ENCODE measurements at places on chromosomes 11 and 22. TPM values are rescaled to one million over a fixed set of nuclear protein-coding genes. Genes with fewer than 3 reads are reported as not detected.

TUBA8 gene
- 0.17 TPM for total RNA-seq

TMPRSS5 gene
- total RNA-seq: 0.13 TPM

OR5AK2 gene
- total RNA-seq: not detected

BRSK2 gene
- 0.84 TPM for total RNA-seq

EXPH5 gene
- 1.2 TPM for total RNA-seq

RAB39A gene
- 0.60 TPM for total RNA-seq

GNAZ gene
- 0.70 TPM for total RNA-seq

PSMC3 gene
- total RNA-seq: 222 TPM

IZUMO1R gene
- total RNA-seq: not detected

MAPK8IP2 gene
- total RNA-seq: 0.47 TPM

TSSK2 gene
- total RNA-seq: not detected

P4HA3 gene
- total RNA-seq: 0.74 TPM

SCGB1D2 gene
- not detected for total RNA-seq

MISFA gene
- 0.73 TPM for total RNA-seq

BTBD18 gene
- total RNA-seq: not detected

MUC2 gene
- not detected for total RNA-seq

LRP4 gene
- total RNA-seq: 2.1 TPM

NAALAD2 gene
- total RNA-seq: 1.3 TPM

CLDN5 gene
- not detected for total RNA-seq

NOX4 gene
- total RNA-seq: 16.6 TPM

FAM227A gene
- not detected for total RNA-seq

CCDC116 gene
- not detected for total RNA-seq

JOSD1 gene
- 57.2 TPM for total RNA-seq

C1QTNF5 gene
- total RNA-seq: 1.8 TPM

MRGPRX3 gene
- 0.93 TPM for total RNA-seq

ACTN3 gene
- not detected for total RNA-seq

CRACR2B gene
- total RNA-seq: not detected

UQCC3 gene
- total RNA-seq: 38.0 TPM

C11orf98 gene
- 266 TPM for total RNA-seq

OR6T1 gene
- total RNA-seq: not detected

DMC1 gene
- 0.03 TPM for total RNA-seq

DGAT2 gene
- 4.9 TPM for total RNA-seq

UEVLD gene
- total RNA-seq: 19.9 TPM

KCNK7 gene
- not detected for total RNA-seq

GLYATL2 gene
- 0.10 TPM for total RNA-seq

TP53I11 gene
- 0.11 TPM for total RNA-seq

DDTL gene
- total RNA-seq: 5.1 TPM

SHISAL1 gene
- 2.1 TPM for total RNA-seq

VSIG10L2 gene
- total RNA-seq: not detected

SCT gene
- total RNA-seq: not detected

CD3E gene
- total RNA-seq: 0.42 TPM

PAMR1 gene
- total RNA-seq: not detected

OR51E2 gene
- not detected for total RNA-seq

DEFB131B gene
- total RNA-seq: not detected

SGSM1 gene
- total RNA-seq: not detected

FOLH1 gene
- total RNA-seq: 0.40 TPM

ANKK1 gene
- total RNA-seq: not detected

PRDM11 gene
- total RNA-seq: 10.2 TPM

SHANK2 gene
- 0.02 TPM for total RNA-seq

CBL gene
- 9.3 TPM for total RNA-seq

LDHA gene
- total RNA-seq: 1,482 TPM

TMEM151A gene
- total RNA-seq: not detected
